ENCODE measurements at places on chromosomes 16 and 17.
A peak's percentile ranks its signal among the peaks of the same experiment; 100 is the strongest.

DNA sequence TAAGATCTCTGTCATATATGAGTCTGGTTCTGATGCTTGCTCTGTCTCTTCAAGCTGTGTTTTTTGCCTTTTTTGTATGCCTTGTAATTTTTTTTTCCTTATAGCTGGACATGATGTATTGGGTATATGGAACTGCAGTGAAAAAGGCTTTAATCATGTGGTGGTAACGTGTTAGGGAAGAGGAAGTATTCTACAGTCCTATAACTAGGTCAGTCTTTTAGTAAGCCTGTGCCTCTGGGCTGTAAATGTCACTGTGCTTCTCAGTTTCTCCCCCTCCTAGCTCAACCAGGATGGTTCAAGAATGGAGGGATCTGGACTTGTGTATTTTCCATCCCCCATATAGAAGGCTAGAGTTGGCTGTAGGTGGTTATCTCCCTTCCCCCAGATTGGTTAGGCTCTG is 202.3 kb upstream of the AXIN2 start:
- no peak for DNase-seq

GRCh38 chr17:79188048-79188447 is 113.4 kb downstream of the ENGASE start:
- peak; percentile 63 for DNase-seq

DNA sequence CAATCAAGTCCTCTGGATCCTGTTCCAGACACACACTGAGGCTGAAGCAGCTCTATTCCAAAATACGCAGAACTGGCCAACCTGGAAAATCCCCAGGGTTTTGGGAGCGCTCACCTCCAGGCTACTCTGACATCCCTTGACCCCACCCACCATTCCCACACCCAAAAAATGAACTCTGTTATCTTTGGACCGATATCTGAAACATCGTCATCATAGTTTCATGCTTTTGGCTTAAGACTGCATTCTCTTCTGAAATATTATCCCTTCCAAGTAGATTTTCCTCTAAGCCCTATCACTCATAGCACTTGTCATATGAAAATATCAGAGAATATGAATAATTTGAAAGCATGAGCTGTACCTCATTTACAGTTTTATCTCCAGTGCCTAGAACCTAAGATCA is 34.7 kb downstream of the VAT1L start:
- no peak for DNase-seq

GRCh38 chr17:63646488-63646806 is 24.2 kb downstream of the MAP3K3 start:
- no peak for DNase-seq

DNA sequence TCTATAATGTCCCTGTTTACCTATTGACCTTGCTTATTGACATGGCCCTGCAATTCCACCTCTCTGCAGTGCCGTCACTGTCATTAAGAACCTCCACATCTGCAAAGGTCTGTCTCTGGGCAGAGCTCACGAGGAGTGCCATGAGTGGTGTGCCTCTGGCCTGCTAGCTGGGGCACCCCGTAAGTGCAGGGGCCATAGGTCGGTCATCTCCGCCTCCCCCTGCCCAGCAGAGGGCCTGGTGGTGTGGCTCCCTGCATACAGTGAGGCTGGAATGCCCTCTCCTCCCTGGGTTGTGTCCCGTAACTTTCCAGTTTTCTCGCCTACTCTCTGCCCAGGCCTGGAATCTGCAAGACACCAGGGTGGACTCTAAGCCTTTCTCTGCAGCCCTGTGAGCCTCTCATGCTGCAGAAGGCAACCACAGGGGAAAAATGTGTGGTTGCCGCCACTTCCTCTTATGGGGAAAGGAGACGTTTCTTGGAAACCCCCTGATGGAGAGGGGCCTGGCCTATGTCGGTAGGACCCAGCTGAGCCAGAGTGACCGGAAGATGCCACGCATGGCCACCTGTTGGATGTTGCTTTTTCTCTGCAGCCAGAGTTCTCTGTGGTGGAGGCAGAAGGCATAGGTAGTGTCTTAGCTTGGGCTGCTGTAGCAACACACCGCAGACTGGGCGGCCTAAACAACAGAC is 2.7 kb upstream of the SNX20 start:
- DNase-seq: no peak

GRCh38 chr16:10631886-10632285 is 51.5 kb upstream of the EMP2 start:
- no peak for DNase-seq

DNA sequence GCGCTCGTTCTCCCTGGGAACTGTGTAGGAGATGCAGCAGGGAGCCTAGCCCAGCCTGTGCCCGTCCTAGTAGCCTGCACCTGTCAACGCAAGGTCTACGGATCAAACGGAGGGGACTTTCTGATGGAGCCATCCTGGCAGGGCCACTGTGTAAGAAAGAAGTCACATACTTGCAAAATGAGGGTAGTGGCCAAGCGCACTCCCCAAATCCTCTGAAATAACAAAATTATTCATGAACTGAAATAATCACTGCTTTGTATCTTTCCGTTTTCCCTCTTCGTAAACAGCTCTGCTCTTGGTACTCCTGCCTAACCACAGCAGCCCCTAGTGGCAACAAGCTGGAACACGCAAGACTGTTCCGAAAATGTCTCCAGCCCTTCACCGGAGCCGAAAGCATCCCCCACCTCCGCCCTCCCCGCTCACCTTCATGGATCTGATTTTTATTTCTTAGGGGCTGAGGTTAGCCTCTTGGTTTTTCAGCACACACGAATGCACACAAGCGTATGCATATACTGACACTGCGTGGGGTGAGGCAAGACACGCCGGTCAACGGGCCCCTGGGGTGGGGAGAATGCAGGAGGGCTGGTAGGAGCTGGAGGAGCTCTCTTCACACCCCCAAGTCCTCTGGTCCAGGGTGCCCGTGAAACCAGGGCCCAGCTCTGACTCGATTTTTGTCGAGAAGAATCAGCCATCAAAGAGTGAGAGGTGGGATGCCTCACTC is 100.8 kb downstream of the ABCC12 start:
- peak; percentile 84 for DNase-seq

GRCh38 chr16:7555459-7555858 is 222.8 kb downstream of the RBFOX1 start:
- no peak for DNase-seq

DNA sequence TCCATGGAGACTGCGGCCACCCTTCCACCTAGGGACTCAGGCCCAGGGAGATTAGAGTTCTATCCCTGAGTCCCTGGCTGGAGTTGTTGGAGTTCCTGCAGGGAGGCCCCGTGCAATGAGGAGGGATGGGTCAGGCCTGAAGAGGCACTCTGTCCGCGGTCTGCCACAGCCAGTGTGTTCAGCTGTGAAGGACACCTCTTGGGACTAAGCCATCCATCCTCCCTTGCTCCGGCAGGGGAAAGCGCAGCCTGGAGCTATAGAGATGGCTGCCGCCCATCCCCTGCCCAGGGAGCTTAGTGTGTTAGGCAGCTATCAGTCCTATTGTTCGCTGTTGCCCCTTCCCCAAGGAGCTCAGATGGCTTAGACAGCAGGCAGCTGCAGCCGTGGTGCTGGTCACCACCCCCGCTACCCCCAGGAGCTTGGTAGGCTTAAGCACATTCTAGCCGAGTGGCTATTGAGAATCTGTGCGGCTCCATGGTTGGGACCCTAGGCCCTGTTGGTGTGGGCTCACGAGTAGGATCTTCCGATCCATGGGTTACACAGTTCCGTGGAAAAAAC is 141.3 kb downstream of the CYB561 start:
- no peak for DNase-seq

- no peak for DNase-seq
Measured at GRCh38 chr16:2422123-2422867, 7.0 kb upstream of the CCNF start.

DNA sequence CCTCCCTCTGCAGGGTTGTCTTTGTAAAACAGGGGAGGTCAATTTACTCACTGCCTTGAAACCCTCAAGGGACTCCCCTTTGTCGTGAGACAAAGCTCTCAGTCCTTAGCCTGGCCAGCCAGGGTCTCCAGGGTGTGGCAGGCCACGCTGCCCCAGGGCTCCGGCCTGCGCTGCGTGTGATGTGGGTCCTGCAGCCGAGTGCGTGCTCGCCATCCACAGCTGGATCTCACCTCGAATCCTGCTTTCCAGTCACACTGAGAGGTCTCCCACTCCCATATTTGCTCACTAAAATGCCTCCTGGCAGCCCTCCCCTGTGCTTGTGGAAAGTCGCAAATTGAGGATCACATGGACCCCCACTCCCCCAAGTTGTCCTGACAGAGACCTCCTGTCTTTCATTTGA is 10.0 kb upstream of the CLEC18C start:
- peak; percentile 15 for DNase-seq

GRCh38 chr17:82696916-82697807 is 1.3 kb downstream of the RAB40B start:
- DNase-seq: peak; percentile 41

- no peak for DNase-seq
Measured at GRCh38 chr16:83238949-83239691, 568.7 kb upstream of the HSBP1 start.

- DNase-seq: no peak
Measured at GRCh38 chr17:40056379-40057015, 2.3 kb upstream of the MED24 start.

- no peak for DNase-seq
Measured at GRCh38 chr16:4218202-4218601, 23.7 kb downstream of the SRL start.

- no peak for DNase-seq
Measured at GRCh38 chr17:75364078-75364477, 41.4 kb downstream of the GRB2 start.

DNA sequence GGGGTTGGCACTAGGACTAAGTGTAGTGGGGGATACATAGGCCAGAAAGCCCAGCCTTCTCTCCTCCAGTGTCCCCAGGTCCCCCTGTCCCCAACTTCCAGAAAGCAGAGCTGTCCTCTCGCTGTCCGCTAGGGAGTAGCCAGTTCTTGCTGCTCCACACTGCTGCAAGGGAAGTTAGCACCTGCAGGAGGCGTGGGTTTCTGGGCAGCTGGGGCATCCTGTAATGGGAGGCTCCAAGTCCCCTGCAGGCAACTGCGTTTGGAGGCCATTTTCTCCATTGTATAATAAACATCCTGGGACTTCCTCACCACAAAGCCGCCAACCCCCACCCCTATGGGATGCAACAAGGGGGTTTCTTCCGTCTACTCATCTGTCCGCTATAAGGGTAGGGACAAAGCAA is 1.7 kb downstream of the RPRML start:
- peak; percentile 84 for DNase-seq

GRCh38 chr17:14057591-14057990 is 11.7 kb upstream of the COX10 start:
- no peak for DNase-seq

DNA sequence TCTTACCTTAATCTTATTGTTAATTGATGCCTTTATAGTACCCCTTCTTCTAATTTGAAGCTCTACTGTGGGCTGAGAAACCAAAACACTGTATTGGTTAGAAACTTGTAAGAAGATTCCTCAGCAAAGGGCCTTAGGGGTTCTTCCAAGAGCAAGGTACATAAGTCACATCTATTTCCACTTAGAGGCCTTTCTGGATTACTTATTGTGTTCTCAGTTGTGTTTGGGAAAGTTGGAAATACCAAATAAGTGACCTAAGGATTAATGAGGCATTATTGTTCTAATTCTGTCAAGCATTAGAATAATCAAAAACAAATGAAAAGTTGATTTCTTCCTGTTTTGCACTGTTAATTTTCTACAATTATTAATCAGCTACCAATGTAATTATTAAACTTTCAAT is 85.8 kb downstream of the SKAP1 start:
- DNase-seq: no peak

GRCh38 chr16:76676356-76676755 is 399.2 kb downstream of the CNTNAP4 start:
- no peak for DNase-seq

DNA sequence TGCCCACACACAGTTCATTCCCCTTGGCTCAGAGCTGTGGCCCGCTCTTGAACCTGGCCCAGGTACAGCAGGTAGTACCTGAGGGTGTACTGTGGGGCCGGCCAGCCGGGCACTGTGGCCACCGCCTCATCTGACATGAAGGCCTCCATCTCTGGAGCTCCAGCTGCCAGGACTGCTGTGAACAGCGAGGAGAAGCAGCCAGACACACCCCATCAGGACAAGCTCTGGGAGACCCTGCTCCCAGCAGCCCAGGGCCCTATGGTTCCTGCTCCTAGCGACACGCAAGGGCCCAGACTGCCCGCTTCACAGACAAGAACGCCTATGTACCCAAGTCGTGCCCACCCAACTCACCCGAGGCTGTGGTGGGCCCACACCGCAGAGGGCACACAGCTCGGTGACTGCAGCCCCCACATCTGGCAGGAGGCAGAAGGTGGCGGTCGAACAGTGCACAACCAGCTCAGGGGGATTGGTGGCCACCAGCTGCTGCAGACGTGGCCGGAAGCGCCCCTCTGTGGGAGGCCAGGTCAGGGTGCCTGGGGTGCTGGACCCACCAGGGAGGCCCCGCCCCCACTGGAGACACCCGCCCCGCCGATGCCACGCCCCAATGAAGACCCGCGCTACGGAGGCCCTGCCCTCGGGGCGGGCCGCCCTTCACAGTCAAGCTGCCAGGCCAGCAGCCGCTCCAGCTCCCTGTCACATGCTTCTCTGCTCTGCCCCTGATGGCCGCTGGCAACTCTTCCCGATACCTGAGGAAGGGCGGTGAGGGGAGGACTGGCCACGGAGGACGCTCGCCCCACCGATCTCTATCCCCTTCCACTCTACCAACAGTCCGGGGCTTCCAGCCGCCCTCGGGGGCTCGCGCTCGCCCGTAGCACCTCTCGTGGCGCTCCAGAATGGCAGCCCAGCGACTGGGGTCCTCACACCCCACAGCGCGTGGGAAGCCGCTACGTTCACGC is 1.1 kb upstream of the STUB1 start:
- DNase-seq: peak; percentile 88

DNA sequence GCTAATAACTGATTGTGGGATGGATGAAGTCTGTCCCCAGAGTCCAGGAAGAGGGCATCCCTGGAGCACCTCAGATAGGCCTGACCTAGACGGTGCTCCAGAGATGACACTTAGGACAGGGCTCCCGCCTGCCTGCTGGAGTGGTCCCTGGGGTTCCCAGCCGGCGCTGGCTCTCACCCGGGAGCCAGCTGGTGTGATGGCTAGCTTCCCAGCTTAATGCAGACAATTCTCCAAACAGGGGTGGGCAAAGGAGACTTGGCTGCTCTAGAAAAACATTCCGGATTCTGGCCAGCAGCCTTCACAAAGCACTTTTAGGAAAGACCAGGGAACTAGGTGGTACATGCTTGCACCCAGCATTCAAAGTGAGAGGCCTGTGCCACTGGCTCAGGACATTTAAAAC is 18.6 kb downstream of the ACE start:
- DNase-seq: no peak

DNA sequence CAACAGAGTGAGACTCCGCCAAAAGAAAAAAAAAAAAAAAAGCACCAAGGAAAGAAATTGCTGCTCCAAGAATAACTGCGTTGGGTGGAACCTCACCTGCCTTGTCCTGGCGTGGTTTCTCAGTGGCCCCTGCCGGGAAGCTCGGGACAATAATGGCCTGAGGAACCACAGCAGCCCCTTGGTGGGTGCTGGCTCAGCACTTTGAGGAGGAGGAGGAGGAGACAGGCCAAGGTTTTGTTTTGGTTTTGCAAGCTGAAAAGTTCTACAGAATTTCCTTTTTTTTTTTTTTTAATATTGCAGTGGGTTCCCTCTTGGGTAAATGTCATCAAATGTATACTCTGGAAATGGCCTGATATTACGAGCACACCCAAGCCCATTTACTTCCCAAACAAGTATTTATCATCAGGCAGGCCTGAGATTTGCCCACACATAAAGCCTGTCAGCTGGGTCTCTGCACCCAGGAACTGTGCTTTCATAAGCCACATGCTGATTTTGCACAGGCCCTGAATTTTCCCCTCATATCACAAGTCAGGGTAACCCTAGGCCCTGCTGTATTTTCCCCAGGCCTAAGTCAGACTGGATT is 78.3 kb downstream of the SOCS1 start:
- DNase-seq: no peak

- DNase-seq: no peak
Measured at GRCh38 chr17:3447625-3448024, 14.0 kb upstream of the OR1E2 start.
